ENCODE measurements at places on chromosomes 3 and 15.

GRCh38 chr15:94416820-94417219 lies 185.5 kb downstream of the MCTP2 start:
- no peak for DNase-seq

- DNase-seq: peak; percentile 49
These were observed 6.1 kb downstream of the GRAMD1C start for GRCh38 chr3:113844622-113845222.

GRCh38 chr15:39597751-39598185 lies 16.9 kb downstream of the THBS1 start:
- peak; percentile 86 for DNase-seq

GRCh38 chr15:39102431-39102830 lies 478.4 kb upstream of the THBS1 start:
- DNase-seq: no peak

GRCh38 chr15:32688151-32688639 lies 29.6 kb upstream of the GREM1 start:
- DNase-seq: peak; percentile 64

DNA sequence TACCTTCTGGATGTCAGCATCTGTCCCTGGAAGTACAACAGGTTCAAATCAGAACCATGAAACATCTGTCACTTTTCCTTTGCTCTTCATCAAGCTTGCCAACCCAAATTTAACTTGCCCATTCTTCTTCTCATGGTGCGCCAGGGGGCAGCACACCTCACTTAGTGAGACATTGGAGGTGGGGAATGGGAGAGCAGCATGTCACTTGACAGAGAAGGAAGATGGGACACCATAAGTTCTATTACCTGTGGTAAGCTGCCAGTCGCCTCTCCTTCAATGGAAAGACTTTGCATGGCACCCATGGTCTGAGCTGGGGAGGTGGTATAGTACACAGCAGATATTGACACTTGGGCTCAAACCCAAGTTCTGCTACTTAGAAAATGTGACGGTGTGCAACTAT lies 2.9 kb downstream of the SCN5A start:
- peak; percentile 49 for DNase-seq

- peak; percentile 83 for DNase-seq
These were observed 35.9 kb upstream of the TRAK1 start for GRCh38 chr3:42055291-42055690.

- DNase-seq: peak; percentile 26
These were observed 156.3 kb downstream of the LPP start for GRCh38 chr3:188310270-188310710.

- DNase-seq: peak; percentile 28
These were observed 740.1 kb upstream of the GRM7 start for GRCh38 chr3:6120786-6121185.

GRCh38 chr3:195905970-195906864 lies 2.1 kb downstream of the TNK2 start:
- DNase-seq: peak; percentile 37

DNA sequence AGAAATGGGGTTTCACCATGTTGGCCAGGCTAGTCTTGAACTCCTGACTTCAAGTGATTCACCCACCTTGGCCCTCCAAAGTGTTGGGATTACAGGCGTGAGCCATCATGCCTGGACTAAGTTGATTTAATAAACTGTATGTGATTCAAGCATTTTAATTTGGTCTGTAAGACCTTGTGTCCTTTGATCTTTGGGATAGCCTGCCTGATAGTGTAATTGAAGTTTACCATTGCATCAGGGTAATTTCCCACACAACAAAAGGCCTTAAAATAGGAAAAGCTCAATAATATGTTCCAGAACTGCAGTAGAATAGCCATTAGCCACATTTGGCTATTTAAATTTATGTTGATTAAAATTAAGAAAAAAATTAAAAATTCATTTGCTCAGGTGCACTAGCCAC lies 25.2 kb upstream of the DENND6A start:
- no peak for DNase-seq

GRCh38 chr15:31341071-31341470 lies 14.4 kb downstream of the KLF13 start:
- no peak for DNase-seq

- DNase-seq: no peak
These were observed 27.1 kb upstream of the MAGEF1 start for GRCh38 chr3:184738982-184739381.

- no peak for DNase-seq
These were observed 51.4 kb upstream of the GK5 start for GRCh38 chr3:142276781-142277180.

DNA sequence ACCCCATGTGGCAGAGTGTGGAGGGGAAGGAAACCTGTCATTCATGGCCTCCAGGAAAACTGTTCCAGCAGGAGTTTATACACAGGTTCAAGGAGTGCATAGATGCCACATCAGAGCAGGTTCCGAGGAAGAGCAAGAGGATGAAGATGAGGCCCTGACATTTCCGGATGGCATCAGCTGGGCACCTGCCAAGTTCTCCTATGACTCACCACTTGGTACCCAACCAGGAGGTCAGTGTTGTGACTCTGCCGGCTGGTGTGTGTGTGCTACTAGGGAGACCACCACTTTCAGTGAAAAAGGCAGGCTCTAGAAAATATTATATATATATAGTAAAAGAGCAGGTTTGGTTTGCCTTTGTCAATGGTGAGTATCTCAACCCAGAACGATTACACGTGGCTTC lies 69.3 kb downstream of the NTRK3 start:
- peak; percentile 8 for DNase-seq

DNA sequence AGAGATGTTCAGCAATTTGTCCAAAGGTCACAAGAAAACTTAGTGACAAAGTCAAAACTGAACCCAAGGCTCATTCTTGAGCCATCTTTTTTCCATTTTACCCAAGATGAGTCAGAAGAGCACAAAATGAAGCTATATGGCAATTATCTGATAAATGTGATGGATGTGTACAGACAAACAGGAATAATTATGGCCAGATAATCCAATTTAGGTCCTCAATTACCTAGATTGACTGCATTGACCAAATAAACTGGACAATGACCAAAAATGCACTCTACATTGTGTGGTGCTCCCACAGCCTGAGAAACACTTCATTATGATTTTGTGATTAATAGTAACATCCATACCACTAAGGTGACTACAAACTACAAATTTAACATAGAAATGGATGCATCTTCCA lies 1105.8 kb downstream of the IGSF11 start:
- DNase-seq: no peak

GRCh38 chr3:151468284-151468917 lies 7.5 kb upstream of the IGSF10 start:
- peak; percentile 65 for DNase-seq

DNA sequence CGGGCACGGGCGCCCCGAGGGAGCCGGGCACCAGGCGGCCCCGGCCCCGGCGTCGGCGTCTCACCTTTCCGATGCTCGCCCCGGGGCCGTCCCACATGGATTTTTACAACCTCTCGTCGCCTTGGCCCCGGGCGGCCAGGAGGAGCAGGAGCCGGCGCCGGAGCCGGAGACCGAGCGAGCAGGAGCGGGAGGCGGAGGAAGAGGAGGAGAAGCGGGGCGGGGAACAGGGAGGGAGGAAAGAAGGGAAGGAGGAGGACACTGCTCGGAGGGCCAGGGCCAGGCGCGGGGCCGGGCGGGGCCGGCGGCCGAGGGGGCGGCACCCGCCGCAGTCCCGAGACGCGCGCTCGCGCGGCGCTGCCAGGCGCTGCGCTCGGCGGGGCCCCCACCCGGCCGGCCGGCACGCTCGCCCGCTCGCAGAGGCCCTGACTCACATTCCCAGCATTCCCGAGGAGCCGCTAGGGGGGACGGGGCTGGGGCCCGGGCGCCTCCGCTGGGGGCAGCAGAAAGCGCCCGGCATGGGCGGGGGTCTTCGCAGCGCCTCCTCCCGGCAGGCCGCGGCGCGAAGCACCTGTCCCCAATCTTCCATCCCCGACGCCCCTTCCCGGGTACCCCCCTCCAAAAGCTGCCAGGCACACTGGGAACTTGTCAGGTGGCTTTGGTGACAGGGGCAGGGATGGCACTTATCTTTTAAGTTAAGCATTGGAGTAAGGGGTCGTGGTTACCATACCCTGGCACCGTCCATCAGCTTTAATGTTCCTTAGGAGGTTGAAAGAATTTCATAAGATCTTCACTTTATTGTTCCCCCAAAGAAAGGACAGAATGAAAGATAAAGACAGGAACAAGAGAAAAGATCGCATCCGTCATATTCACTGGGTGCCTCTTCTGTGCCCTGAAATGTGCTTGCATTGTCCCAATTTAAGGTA lies at the start of gene ERC2:
ERC2 (minus strand) TSS at position 284 of the 923 bp plus-strand sequence.
- peak; percentile 42 for DNase-seq

- no peak for DNase-seq
These were observed 1.4 kb downstream of the POLG start for GRCh38 chr15:89333011-89333860.
